ENCODE measurements at places on chromosomes 16 and 17. TPM values are rescaled to one million over a fixed set of nuclear protein-coding genes. Genes with fewer than 3 reads are reported as not detected.

- DNase-seq, result peak; percentile 84
These were observed 28.5 kb upstream of the SLC7A5 start for GRCh38 chr16:87897521-87898505.

- DNase-seq, result no peak
These were observed 238.1 kb downstream of the NTN1 start for GRCh38 chr17:9259419-9259818.

- DNase-seq, result peak; percentile 17
These were observed 338.0 kb downstream of the WWOX start for GRCh38 chr16:78437352-78437968.

TRIM16 gene
- 17.8 TPM for total RNA-seq

GRCh38 chr16:31219154-31219741, 2.3 kb upstream of the PYDC1 start:
- no peak for DNase-seq

PRCD gene
- total RNA-seq, result not detected

GRCh38 chr17:64938925-64939474, 19.7 kb upstream of the LRRC37A3 start:
- peak; percentile 73 for DNase-seq

DNA sequence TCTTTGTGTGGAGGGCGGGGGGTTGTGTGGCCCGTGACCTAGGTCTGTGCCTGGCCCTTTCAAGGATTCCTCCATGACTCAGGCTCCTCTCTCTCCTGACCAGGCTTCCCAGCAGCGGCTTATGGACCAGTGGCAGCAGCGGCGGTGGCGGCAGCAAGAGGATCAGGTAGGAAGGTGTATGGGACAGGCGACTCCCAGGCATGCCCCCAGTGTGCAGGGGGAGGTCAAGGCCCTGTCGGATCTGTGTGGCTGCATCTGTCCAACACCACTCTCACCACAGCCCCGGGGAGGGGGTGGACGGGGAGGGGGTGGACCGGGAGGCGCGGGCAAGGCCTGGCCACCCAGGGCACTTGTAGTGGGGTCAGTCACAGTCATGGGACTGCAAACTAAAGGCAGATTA, 93.1 kb downstream of the CCDC182 start:
- no peak for DNase-seq

All from activated CD8-positive, alpha-beta T cell treated with anti-CD3 and anti-CD28 coated beads for 36 hours (primary cell).